Activated CD4-positive, alpha-beta T cell treated with anti-CD3 and anti-CD28 coated beads, Interleukin-2, amount 10 ng/mL, durations not matched to agents 24 days and 14 days (primary cell): ENCODE measurements at places on chromosomes 12 and 14.

DNA sequence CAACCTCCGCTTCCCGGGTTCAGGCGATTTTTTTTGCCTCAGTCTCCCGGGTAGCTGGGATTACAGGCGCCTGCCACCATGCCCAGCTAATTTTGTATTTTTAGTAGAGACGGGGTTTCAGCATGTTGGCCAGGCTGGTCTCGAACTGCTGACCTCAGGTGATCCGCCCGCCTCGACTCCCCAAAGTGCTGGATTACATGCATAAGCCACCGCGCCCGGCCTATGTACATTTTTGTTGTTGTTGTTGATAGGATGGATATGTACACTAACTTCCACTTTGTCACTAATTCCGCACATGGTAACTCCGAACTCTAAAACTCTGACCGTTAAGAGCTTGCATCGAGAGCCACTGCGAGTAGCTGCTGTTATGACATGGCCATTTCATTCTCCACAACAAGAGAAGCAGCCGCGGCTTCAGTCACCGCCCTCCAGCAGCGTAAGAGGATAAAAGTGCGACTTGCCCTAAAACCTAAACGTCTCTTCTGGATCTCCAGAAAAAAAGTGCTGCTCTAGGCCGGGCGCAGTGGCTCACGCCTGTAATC is 742 bp upstream of the MARS1 start:
- DNase-seq, result no peak

DNA sequence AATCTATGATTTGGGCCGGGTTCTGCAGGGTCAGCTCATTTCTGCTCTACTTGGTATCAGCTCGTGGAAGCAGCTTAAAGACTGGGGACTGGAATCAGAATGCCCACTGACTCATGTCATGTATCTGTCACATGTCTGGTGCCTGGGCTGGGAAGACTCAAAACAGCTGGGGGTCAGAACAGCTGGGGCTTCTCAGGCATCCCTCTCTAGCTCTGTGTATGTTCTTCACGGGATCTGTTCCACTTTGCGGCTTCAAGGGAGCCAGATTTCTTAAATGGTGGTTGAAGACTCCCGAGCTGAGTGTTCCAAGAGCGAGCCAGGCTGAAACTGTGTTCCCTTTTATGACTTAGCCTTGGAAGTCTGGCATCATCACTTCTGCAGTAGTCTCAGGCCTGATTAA is 11.9 kb downstream of the AEBP2 start:
- no peak for DNase-seq

DNA sequence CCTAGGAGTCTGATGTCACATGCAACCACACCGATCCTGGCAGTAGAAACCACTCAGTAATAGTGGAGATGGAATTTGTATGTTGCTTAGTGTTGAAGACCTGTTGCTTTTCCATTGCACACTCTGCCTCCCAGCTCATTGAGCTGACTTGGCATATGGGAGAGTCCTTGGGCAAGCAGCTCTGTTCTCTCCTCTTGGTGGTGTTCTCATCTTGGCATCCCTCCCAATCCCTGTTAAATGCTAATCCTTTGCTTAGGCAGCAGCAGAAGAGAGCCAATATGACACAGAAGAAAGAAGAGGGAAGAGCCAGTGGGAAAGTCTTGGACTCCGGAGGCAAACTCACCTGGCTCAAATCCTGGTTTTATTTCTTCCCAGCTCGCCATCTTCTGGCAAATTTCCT is 178.0 kb upstream of the CAND1 start:
- no peak for DNase-seq

DNA sequence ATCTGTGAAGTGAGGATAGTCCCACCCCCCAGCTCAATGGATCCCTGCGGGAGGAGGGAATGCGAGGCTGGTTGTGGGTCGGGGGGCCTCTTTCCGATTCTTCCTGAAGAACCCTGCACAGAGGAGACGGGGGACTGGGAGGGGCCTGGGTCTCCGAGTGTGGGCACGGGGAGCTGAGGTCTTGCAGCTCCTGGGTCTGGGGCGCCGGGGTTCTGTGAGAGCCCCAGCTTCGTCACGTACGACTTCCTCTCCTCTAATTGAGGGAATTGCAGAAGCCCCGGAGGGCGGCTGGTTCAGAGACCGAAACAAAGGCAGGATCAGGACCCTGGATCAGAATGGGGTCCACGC is 66.6 kb downstream of the DIO3 start:
- DNase-seq, result no peak

- no peak for DNase-seq
Measured at GRCh38 chr14:73290279-73290678, 53.0 kb downstream of the PAPLN start.

DNA sequence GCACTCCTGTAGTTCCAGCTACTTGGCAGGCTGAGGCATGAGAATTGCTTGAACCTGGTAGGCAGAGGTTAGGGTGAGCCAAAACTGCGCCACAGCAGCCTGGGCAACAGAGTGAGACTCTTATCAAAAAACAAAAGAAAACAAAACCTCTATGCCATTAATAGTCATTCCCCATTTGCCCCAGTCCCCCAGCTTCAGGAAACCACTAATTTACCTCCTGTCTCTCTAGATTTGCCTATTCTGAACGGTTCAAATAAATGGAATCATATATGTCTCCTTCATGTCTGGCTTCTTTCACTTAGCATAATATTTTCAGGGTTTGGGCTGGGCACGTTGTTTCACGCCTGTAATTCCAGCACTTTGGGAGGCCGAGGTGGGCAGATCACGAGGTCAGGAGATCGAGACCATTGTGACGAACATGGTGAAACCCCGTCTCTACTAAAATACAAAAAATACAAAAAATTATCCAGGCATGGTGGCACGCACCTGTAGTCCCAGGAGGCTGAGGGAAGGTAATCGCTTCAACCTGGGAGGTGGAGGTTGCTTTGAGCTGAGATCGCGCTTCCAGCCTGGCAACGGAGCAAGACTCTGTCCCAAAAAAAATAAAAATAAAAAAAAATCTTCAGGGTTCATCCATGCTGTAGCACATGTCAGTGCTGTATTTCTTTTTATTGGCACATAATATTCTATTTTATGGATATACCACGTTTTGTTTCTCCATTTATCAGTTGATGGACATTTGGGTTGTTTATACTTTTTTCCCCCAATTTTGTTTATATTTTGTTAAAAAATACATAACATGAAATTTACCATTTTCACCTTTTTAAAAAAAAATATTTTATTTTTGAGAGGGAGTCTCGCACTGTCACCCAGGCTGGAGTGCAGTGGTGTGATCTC is 31.9 kb downstream of the KNTC1 start:
- no peak for DNase-seq

GRCh38 chr12:43158126-43158525 is 393.9 kb downstream of the ADAMTS20 start:
- DNase-seq, result no peak

DNA sequence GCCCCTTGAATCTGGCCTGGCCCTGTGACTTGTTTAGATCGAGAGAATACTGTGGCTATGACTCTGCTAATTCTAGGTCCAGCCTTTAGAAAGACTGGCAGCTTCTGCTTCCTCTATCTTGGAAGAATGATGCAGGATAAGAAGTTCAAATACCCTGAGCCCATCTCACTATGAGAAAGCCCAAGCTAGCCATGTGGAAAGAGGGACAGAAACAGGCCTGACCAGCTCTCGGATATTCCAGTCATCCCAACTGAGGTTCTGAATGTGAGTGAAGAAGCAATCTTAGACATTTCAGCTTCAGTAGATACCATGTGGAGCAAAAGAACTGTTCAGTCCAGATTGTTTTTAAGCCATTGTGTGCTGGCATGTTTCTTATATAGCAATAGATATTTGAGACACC is 17.3 kb upstream of the KRR1 start:
- DNase-seq, result no peak

- no peak for DNase-seq
Measured at GRCh38 chr12:94768398-94769046, 118.2 kb upstream of the TMCC3 start.

DNA sequence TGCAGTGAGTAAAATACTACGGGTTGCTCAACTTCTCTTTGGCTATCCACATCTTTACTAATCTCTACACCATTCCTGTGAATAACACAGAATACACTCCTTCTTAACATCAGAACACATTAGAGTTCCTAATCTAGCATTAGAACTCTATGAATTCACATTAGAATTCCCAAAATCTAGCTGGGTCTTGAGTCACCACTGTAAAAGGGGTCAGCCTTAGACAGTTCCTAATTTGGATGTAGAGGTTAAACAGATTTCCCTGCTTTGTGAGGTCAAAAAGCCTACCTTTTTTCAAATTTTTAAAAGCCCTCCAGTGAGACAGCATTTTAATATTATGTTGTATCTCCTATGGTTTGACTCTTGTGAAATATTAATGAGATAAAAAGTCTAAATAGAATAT is 7.4 kb downstream of the HNRNPC start:
- DNase-seq, result no peak

GRCh38 chr12:127381043-127381668 is 885.8 kb upstream of the TMEM132C start:
- DNase-seq, result peak; percentile 84

- DNase-seq, result no peak
Measured at GRCh38 chr12:83850531-83850930, 1062.1 kb downstream of the SLC6A15 start.

DNA sequence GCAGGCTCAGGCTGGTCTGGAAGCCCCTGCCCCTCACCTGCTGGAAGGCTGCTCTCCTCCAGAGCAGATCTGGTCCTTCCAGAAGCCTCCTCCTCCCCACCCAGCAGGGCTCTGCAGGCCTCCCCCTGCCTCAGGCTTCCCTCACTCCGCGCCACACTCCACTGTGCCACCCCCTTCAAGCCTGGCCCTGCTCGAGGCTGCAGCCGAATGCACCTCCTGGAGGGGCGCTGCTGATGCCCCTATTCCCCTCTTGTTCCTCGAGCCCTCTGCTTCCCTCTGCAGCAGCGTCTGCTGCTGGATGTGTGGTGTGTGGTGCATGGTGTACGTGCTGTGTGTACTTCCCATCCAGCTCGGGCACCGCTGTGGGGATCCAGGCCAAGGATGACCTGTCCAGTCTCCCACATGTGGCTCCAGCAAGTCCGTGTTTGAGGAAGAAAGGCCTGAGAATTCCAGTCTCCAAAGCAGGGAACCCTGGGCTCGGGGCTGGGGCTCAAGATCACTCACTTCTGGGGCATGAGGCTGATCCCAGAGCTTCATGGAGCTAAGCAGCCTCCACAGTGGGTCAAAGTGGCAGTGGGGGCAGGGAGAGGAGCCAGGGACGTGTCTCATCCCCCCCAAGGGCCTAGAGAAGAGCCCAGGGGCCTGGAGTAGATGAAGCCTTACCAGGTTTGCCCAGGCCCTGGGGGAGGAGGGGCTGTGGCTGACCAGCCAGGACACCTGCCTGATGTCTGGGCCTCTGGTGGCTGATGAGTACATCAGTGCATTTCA is 136.0 kb upstream of the C14orf180 start:
- DNase-seq, result no peak

DNA sequence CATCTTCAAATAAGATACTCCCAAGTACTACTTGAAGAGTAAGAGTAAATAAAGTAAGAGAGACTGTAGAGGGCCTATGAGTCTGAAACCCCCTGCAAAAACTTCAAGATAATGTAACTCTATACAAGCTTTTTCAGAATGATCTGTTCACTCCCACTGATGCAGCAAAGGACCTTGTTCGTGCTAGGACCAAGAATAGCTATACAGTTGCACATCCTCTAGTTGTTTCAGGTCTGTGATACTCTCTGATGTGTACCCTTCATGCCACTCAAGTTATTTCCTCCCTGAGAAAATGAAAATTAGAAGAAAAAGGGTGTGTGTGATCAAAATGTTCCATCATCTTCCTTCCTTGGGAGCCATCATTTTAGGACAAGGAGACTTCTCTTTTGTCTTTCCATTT is 204.4 kb downstream of the ALX1 start:
- DNase-seq, result no peak

GRCh38 chr12:109605016-109605415 is 31.4 kb downstream of the MVK start:
- no peak for DNase-seq

DNA sequence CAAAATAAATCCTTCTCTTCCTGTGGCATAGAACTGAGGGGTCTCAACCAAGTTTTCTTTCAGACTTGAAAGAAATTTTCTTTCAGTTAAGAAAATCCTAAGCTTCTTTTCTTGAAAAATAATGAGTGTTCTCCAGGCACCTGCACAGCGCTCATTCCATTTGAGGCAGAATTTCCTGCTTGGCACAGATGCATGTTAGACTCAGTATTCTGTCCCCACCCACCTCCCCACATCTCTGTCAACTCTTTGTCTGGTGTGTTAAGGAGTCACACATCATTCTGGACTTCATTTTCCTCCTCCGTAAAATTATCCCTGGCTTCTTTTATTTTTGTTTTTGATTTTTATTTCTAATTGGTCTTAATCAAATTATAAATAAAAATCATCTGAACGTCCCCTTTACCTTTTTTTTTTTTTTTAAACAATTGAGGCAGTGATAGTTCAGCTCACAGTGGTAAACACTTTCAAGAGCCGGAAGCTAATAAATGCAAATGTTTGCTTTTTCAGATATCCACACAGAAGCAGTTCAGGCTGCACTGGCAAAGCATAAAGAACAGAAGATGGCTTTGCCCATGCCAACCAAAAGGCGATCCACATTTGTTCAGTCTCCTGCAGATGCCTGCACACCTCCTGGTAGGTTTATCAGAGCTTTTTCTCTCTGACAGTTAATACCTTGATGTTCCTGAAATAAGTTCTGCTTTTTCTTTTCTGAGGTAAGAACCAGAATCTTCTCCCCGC is 104.0 kb upstream of the ATF1 start:
- DNase-seq, result peak; percentile 51

GRCh38 chr12:77625441-77625840 is 205.3 kb upstream of the NAV3 start:
- DNase-seq, result no peak

- no peak for DNase-seq
Measured at GRCh38 chr14:68346556-68347343, 446.1 kb downstream of the ZFP36L1 start.

- no peak for DNase-seq
Measured at GRCh38 chr14:104238424-104239184, 100.2 kb downstream of the KIF26A start.

DNA sequence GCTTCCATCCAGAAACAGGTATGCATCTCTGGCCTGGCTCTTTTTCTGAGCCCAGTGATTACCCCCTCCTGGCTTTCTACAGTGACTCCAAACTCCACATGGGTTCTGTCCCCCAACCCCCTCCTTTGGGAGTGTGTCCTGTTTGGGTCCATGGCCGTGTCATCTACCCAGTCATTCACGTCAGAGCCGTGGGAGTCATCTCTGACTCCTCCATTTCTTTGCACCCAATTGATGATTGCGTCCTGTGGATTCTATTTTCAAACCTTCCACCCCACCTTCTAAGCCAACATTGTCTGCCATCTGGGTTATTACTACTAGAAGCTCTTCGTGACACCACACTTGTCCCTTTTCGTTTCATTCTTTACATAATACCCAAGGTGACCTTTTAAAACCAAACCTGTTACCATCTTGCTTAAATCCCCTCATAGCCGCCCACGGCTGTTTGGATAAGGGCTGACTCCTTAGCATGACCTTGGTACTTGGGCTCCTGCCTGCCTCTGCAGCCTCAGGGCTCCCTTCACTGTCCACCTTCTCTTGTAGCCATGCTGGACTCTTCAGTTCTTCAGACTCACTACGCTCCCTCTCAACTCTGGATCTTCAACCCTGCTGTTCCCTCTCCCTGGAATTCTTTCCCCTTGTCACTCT is 38.1 kb upstream of the NT5DC3 start:
- DNase-seq, result no peak

- DNase-seq, result no peak
Measured at GRCh38 chr12:76313299-76313698, 34.9 kb downstream of the BBS10 start.
